NCI-H187 treated with DMSO at 0.1 percent for 48 hours (cell line): ENCODE measurements at places on chromosomes 5 and 9.
A peak's percentile ranks its signal among the peaks of the same experiment; 100 is the strongest.

- peak; percentile 83 for DNase-seq
Measured at GRCh38 chr5:151240924-151241635, 11.9 kb upstream of the GM2A start.

DNA sequence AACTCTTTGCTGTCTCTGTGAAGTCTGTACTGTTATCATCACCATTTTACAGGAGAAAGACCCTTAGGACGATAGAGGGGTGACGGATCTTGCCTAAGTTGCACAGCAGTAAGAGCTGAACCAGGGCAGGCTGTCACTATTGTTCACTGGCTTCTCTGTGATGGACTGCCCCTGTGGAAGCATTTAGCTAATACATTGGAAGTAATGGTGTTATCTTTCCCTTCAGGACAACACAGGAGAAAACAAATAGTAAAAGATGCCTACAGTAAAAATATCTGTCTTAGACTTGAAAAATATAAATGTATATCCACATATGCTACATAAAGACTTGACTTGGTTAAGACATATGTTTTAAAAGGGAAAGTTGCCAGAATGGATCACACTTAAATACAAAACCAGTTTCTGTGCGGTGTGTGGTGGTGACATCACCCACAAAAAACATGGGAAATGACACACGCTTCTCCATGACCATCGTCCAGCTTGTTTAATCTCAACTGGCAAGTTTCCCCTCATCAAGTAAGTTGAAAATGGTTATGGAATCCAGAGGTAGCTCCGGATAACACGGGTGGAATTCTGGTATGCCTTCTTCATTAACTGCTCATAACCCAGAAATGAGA lies 351.8 kb downstream of the EBF1 start:
- no peak for DNase-seq

DNA sequence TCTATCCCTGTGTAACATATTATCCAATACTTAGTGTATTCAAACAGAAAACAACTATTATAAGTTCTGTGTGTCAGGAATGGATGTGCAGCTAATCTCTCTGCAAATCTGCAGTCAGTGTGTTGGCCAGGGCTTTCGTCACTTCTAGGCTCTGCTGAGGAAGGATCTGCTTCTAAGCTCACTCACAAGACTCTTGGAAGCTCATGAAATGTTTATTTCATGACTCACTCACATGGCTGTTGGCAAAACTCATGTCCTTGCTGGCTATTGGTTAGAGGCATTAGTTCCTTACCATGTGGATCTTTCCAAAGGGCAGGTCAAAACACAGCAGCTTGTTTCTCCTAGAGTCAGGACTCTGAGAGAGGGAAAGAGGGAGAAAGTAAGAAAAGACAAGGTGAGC lies 367.4 kb upstream of the SMARCA2 start:
- no peak for DNase-seq

- DNase-seq, result no peak
Measured at GRCh38 chr5:99179206-99179605, 250.4 kb upstream of the CHD1 start.

- no peak for DNase-seq
Measured at GRCh38 chr5:106849266-106849665, 821.5 kb downstream of the EFNA5 start.

- no peak for DNase-seq
Measured at GRCh38 chr5:927172-928015, 34.7 kb downstream of the TRIP13 start.

DNA sequence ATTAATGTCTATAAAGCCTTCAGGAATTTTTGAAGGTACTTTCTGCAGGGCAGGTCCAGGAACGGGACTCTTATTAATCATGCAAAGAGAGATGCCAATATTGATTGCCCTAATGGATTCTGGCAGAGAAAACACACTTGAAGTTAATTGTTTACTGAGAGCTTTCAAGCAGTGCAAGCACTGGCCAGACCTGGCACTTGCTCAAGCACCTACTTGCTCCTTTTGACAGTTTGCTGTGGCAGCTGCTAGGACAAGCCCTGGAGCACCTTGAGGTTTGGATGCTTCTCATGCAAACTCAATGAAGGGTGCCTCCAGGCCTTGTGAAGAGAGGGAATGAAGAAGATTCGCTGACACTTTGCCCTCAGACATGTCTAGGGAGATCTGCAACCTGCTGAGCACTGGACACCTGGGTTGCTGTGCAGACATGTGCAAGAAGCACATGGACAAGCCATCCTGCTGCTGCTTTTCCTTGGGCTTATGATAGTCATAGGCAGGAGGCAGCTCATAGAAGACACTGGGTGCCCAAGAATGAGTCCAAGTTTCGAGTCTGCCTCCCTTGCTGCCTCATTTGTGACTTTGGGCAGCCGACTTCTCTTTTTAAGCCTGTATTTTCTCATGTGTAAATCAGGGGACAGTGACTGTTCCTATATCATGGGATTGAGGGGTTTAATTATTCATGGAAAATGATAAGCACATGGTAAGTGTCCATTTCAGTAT lies 88.8 kb upstream of the EQTN start:
- no peak for DNase-seq

DNA sequence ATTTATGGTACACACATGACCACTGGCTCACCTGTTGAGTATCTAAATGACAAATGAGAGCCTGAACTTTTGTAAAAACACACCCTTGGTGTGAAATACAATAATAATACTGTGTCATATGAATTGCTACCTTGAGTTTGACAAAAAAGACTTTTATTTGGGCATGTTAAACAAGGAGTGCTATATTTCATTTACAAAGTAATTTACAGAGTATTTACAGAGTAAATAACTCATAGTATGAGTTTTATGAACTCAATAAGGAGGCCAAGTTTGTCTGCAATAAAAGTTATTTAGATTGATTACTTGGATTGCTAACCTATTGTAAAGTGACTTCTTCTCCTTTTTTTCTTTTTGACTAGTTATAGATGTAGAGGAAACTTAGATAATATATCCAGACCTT lies 146.0 kb upstream of the NUDT12 start:
- no peak for DNase-seq

DNA sequence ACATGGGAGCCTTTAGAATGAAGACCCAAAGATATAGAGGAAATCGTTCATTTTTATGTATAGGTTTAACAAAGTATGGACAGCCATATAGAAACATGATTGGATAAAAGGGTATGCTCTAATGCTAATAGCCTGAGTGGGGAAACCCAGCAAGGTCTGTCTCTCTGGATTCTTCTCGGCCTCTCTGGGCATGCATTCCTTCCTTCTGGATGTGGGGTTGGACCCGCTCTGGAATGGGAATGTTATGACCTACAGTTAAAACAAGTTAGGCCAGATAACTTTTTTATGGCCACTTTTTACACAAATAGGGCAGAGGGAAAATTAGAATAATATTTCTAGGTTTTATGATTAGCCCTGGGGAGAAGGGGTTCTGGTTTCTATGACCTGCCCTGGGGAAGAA lies 103.2 kb downstream of the ARSB start:
- no peak for DNase-seq

DNA sequence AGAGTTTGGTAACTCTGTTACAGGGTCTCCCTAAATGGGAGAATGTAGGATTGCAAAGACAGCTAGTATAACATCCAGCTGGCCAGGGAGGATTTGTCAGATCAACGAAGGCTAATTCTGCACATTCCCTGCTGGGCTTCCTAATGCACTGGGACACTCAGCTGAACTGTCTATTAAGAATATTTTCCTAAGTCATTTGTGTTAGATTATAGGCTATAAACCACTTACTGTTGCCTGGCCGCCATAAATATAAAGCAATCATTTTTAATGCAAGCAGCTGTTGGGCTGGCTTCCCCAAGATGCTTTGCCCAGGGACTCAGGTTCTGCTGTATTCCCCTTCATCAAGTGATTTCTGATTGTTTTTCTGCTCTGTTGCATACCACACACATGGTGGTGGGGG lies 35.3 kb upstream of the SLIT3 start:
- DNase-seq, result no peak

GRCh38 chr5:33470544-33470943 lies 29.8 kb downstream of the TARS1 start:
- no peak for DNase-seq

GRCh38 chr5:31942546-31942945 lies 231.6 kb downstream of the GOLPH3 start:
- DNase-seq, result no peak

GRCh38 chr9:84940294-84940693 lies 270.8 kb downstream of the NTRK2 start:
- DNase-seq, result no peak

GRCh38 chr9:35026671-35027070 lies 37.1 kb downstream of the DNAJB5 start:
- no peak for DNase-seq

GRCh38 chr5:156295431-156295830 lies 31.5 kb upstream of the SGCD start:
- no peak for DNase-seq

GRCh38 chr9:127334725-127335124 lies 62.2 kb upstream of the SLC2A8 start:
- DNase-seq, result no peak

DNA sequence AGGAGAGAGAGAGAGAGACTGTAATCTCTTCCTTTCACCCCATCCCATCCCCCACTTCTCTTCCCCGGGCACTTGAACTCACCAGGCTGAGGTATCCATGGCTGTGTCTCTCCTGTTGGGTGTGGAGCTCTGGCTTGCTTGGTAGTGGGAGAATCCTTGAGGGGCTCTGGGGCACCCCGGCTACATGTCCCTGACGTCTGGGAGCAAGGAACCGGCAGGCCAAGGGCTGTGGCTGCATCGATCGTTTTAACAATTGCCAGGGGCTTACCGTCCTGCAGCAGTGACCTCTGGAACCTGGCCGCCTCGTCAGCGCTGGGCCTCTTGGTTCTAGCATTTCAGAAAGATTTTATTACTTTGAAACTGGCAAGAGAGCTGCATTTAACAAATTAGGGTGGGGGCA lies 30.0 kb downstream of the FGF18 start:
- no peak for DNase-seq

DNA sequence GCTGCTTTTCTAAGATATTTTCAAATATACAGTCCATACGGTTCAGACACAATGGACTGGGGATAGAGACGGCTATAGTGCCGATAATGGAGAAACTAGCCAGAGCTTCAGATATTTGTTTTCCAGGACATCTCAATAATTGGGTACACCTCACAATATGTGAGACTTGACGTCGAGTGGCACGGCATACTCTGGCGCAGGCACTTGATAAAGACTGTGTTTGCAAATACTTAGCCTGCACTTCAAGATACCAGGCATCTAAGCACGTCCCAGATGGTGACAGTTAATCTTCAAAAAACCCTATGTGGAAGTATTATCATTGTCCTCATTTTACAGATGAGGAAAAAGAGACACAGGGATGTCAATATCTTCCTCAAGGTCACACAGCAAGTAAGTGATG lies 48.5 kb downstream of the SEMA5A start:
- no peak for DNase-seq

DNA sequence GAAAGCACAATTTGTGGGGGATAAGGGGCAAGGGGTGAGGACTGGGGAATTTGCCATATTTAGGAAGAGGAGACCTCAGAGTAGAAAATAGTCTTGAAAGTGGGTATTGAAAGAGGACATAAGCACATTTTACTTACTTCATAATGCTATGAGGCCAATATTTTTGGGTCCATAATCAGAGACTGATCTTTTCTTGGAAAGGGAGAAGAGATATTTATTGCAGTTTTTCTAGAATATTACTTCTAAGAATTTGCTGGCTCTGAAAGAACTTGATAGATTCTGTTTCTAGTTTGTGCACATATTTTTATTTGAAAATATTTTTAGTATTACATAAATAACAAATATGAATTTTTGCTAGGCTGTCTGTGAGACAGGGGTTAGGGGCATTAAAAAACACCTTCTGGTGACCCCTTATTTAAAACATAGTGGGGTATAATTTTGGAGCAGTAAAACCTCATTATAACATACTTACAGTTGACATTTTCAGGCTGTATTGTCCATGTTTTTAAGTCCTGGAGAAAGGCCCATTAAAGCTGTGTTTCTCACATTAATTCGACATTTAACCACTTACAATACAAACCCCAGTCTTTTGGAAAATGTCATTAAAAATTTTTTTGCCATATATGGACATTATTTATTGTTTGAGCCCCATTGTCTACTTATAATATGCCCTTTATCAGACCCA lies 118.9 kb upstream of the NFIB start:
- DNase-seq, result no peak

DNA sequence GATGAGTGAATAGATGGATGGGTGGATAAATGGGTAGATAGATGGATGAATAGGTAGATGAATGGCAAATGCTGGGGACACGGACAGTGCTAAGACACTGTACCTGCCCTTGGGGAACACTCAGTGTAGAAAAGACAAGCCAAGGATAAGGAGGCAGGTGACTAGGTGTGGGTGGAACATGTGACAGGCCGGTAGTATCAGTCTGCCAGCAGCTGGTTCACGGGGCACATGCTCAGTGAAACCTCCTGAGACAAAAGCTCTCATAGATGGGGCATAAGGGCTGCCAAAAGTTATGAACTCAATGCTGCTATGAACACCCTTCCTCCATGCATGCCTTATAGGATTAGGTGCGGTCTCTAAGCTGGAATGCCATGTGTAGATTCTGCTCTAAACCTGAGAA lies 71.0 kb downstream of the C5orf15 start:
- DNase-seq, result no peak

DNA sequence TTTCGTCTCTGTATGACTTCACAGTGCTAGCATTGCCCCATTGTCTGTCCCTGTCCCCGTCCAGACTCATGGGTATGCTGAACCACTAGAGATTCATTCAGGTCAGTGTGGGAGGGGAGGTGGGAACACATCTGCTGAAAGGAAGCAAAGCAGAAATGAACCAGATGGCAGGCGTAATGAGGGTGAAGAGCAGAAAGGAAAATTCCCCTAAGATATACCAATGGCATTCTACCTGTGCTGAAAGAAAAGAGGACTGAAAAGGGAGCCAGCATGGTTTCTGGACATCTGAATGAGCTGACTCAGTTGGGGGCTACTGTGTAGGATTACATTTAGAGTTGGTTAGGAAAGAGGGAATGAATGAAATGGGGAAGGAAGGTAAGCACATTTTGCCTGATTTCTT lies 678.7 kb downstream of the MAT2B start:
- DNase-seq, result no peak

- no peak for DNase-seq
Measured at GRCh38 chr9:79240774-79241173, 331.0 kb upstream of the TLE4 start.

- no peak for DNase-seq
Measured at GRCh38 chr5:120624021-120624563, 160.0 kb downstream of the PRR16 start.

GRCh38 chr5:157107508-157107907 lies 1.3 kb downstream of the HAVCR2 start:
- no peak for DNase-seq

- no peak for DNase-seq
Measured at GRCh38 chr9:121698627-121699570, 47.5 kb downstream of the DAB2IP start.

DNA sequence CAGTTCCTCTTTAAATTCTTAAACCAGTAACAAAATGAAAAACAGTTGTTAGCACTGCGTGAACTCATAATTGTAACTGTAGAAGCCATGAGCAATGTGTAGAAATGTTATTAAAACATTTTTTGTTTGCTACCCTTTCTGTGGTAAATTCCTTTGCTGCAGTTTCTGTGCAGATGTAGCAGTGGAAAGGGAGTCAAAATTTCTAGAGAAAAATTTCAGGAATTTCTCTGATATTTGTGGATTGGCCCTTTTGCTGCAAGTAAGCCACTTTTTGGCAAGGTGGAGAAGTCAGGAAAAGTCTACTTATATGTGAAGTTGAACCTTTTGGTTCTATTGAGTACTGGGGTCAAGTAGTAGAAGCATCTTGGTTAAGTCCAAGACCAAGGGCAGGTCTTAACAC lies 10.1 kb downstream of the FBXL7 start:
- no peak for DNase-seq

GRCh38 chr5:149639737-149640136 lies 58.4 kb downstream of the ARHGEF37 start:
- DNase-seq, result no peak

GRCh38 chr5:121853850-121854249 lies 2.2 kb downstream of the FTMT start:
- no peak for DNase-seq
